ENCODE measurements at places on chromosomes 3 and 15. TPM values are rescaled to one million over a fixed set of nuclear protein-coding genes. Genes with fewer than 3 reads are reported as not detected.

DNA sequence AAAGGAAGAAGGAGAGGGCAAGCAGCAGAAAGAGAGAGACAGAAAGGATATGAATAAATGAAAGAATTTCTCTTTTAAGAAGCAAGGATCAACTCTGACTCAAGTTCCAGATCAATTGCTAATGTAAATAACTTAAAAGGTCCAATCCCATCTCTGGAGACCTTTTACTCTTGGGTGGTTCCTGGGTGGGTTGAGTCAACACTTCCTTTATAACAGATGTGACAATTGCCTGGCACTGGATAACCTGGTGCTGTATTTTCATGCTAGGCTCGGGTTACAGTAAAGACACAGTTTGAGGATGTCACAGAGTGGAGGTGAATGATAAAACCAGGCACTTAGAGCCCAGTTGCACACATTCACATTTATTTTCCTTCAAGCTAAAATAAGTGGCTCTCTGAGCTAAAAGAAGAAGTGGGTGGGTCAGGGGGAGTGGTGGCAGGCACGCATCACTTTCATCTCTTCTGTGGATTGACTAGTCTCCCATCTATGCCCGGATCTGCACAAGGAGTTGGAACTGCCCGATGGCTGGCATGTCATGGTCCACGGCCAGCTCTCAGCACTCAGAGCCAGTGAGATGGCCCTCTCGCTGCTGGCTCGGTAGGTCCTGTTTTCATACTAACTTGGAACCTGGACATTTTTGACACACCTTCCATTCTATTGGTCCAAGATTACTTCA, 465.8 kb downstream of the FOXP1 start:
- H3K4me3 ChIP-seq: no peak overlapping the region
- DNase-seq: no peak
- H3K4me1 ChIP-seq: peaks cover 54% of the 10 kb centered on the region
- peaks cover 57% of the 10 kb centered on the region for H3K36me3 ChIP-seq
- no peaks in the 10 kb centered on the region for H3K27me3 ChIP-seq
- no peak overlapping the region for H3K27ac ChIP-seq

GRCh38 chr3:136305879-136306278, 55.7 kb downstream of the PCCB start:
- H3K4me1 ChIP-seq: peaks cover 3% of the 10 kb centered on the region
- no peak overlapping the region for H3K27ac ChIP-seq
- no peaks in the 10 kb centered on the region for H3K27me3 ChIP-seq
- H3K36me3 ChIP-seq: peaks cover 14% of the 10 kb centered on the region
- DNase-seq: peak; percentile 22

- DNase-seq: no peak
- H3K4me1 ChIP-seq: no peaks in the 10 kb centered on the region
- no peak overlapping the region for H3K27ac ChIP-seq
- H3K27me3 ChIP-seq: peaks cover 1% of the 10 kb centered on the region
- no peaks in the 10 kb centered on the region for H3K36me3 ChIP-seq
Measured at GRCh38 chr15:69275074-69275670, 23.5 kb upstream of the PAQR5 start.

DNA sequence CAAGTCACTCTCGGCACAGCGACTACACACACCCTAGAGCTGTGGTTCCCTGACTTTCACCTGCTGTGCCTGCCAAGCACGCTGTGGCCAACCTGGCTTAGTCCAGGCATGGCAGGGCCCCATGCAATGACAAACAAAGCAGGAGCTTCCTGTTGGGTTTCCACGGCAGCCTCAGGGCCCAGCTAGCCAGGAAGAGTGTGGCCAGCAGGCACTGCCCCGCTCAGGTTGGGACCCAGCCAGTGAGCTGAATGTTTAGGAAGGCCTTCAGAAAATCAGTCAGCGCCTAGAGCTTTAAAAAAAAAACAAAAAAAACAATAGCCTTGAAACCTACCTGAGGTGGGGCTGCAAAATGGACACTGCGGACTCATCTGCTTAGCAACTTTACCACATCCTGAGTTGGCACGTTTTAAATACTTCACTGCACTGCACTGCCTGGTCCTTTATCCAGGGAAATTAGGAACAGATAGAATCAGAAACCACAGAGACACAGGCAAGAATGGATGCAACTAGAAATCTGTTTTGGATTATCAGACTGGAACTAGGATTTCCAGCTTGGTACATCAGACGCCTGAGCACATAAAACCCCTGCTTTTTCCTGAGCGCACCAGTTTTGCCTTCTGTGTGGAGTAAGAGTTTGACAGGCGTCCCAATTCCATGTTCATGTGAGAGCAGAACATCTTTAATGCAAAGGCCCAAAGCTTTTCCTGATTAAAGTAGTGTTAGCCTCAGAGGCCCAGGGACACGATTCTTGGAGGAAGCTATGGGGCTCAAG, 36.2 kb upstream of the LDHAL6B start:
- no peak overlapping the region for H3K4me3 ChIP-seq
- H3K27ac ChIP-seq: peak overlapping the region; percentile 41
- H3K27me3 ChIP-seq: no peaks in the 10 kb centered on the region
- H3K36me3 ChIP-seq: peaks cover 5% of the 10 kb centered on the region
- no peak for DNase-seq
- peaks cover 34% of the 10 kb centered on the region for H3K4me1 ChIP-seq

DNA sequence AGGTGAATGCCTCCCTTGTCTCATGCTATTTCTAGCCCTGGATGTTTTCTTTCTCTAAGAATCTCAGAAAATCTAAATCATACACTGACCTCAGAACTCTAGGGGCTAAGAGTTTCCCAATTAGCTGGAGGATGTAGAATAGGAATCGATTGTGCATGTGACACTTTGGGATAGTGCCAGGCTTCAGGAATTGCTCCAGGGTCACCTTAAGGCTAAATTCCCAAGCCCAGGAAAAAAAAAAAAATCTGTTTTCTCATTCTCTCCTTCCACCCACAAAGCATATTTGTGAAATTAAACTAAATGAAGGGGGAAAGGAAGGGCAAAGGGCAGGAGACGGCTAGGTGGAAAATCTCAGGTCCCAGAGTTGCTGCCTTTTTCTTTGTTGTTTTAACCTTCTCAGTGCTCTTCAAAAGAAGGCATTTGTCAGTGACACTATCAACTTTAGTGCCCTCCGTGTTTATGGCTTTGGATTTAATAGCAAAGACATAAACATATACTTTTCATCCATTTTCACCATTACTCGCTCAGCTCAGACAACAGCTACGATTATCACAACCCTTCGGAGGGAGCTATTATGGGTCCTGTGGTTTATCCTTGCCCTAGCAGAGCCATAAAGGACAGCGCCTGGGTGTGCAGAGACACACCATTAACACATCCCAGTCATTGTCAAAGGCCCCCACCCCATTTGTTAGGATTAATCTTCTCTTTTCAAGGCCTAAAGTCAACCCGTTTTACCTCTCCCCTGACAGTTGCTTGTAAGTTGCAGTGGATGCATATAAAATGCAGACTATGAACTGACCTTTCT, 271.7 kb downstream of the PDZRN3 start:
- H3K27ac ChIP-seq: no peak overlapping the region
- H3K36me3 ChIP-seq: no peaks in the 10 kb centered on the region
- H3K4me3 ChIP-seq: no peak overlapping the region
- H3K27me3 ChIP-seq: peaks cover 4% of the 10 kb centered on the region

DNA sequence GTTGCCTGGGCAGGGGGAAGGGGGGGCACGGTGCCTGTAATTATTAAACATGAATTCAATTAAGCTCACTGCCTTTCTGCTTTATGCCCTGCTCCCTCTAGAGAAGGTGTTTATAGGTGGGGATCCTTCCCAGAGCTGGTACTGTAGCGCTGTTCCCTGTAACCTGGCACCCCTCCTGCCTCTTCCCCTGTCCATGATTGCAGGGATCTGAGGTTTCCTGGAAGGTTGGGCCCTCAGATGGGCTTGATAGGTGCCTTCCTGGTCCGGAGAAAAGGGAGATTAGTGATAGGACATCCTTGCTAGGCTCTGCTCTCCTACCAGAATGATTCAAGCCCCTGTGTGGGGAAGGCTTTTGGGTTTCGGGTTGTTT, 2.1 kb upstream of the FAM131A start:
- no peaks in the 10 kb centered on the region for H3K27me3 ChIP-seq
- H3K36me3 ChIP-seq: peaks cover 38% of the 10 kb centered on the region

DNA sequence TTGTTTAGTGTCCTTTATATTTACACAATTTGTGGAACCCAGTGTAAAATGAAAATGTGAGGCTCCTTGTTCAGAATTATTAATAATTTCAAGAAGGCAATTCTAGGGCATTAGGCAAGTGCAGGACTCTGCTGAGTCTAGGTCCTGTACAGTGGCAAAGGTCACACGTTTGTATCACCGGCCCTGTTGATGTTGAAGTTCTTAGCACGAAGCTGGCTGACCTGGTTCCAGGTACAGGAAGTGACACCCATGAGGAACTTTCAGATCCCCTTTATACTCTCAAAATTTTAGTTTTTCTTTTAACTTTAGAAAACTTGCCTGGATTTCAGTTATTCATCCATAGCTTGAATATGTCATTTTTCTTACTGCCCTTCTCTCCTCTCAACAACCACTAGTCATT, 349.4 kb downstream of the CNTN6 start:
- H3K27me3 ChIP-seq: no peaks in the 10 kb centered on the region
- DNase-seq: no peak
- no peak overlapping the region for H3K27ac ChIP-seq
- no peaks in the 10 kb centered on the region for H3K36me3 ChIP-seq
- no peak overlapping the region for H3K4me3 ChIP-seq

Gene CELF6
- 1.0 TPM for total RNA-seq

Gene TTC14
- 79.6 TPM for total RNA-seq

Gene NPAP1
- total RNA-seq: not detected

Gene ZPLD1
- not detected for total RNA-seq
